ENCODE measurements at places on chromosomes 5 and 9.

GRCh38 chr9:104855807-104856206 is 72.1 kb downstream of the ABCA1 start:
- H3K4me3 ChIP-seq = no peak overlapping the region
- peak overlapping the region; percentile 71 for H3K27ac ChIP-seq
- no peak for DNase-seq
- peaks cover 11% of the 10 kb centered on the region for H3K36me3 ChIP-seq

DNA sequence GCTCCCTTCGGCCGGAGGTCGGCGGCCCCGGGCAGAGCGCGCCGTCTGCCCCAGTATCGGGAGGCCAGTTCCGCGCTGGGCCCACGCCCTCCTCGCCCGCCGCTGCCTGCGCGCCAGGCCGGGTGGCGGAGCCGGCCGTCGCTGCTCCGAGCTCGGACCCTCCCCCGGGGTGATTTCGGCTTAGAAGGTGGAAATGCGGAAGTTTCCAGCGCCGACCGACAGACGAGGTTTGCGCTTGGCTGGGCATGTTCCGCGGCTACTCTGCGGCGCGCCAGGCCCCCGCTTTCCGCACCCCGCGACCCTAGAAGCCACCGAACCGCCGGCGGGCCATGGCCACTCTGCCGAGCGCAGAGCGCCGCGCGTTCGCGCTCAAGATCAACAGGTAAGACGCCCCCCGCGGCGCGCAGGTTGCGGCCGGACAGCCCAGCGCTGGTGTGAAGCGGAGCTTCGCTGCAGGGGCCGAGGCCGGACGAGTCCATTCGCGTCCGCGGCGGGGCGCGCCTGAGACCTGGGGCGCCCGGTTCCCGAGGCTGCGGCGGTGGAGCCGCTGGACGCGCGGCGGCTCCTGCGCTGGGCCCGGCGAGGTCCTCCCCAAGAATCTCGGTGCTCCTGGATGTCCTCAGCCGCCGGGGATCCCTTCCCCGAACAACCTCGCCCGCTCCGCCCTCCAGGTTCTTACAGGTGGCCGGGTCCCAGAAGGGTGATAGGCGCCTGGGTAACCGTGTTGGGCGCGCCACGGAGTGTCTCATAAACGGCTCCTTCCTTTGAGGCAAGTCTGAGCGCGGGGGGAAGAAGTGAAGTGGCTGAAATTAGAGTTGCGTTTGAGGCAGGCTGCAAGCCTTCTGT is at the start of gene DOCK8:
DOCK8 (plus strand) TSS at position 218 of the 846 bp plus-strand sequence; CDS start at position 330, 112 bp downstream.
- H3K4me3 ChIP-seq = peak within 1 kb of the TSS; percentile 78
- peak within 1 kb of the TSS; percentile 88 for H3K27ac ChIP-seq
- H3K36me3 ChIP-seq = no peaks in the 10 kb centered on the region
- H3K27me3 ChIP-seq = peaks cover 14% of the 10 kb centered on the region

DNA sequence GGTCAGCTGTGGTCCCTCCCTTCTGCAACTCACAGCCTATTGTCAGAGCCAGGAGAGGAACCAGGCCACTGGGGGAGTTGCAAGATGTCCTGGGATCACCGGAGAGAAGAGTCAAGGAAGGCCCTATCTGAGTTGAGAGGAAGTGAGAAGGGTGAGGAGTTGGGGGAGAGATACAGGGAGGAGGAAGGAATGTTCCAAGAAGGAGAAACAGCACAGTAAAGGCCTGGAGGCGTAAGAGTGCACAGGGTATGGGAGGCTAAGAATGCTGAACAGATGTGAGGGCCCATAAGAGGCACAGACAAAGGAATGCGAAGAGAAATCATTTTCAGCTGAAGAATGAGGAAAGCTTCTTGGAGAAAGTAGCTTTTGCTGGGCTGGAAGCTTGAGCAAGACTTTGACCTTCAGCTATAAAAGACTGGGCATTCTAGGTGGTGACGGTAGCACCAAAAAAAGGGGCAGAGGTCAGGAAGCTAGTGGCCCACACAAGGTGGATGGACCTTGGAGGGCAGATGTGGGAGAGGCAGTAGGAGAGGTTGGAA is 21.6 kb upstream of the CSF1R start:
- peaks cover 10% of the 10 kb centered on the region for H3K27me3 ChIP-seq
- H3K27ac ChIP-seq = no peak overlapping the region
- H3K4me3 ChIP-seq = no peak overlapping the region
- H3K4me1 ChIP-seq = peaks cover 5% of the 10 kb centered on the region
- no peaks in the 10 kb centered on the region for H3K36me3 ChIP-seq

DNA sequence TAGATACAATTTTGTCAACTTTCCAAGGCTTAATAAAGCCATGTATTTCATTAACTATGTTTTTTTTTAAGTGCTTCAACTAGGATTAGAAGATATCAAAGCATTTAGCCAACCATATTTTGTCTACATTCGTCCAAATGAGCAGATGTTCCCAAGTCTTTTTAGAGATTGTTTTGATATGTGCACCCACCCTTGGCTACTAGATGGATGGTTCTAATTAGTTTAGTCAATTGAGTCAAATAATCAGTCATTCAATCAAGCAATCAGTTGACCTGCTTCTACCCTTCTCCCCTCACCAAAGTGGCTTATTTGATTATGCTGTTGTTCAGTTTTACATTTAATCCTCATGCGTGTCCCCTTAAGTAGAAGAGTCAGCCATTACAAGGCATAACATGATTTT is 319.5 kb upstream of the TNC start:
- H3K4me1 ChIP-seq = no peaks in the 10 kb centered on the region
- H3K27ac ChIP-seq = no peak overlapping the region
- H3K4me3 ChIP-seq = no peak overlapping the region
- no peak for DNase-seq
- no peaks in the 10 kb centered on the region for H3K36me3 ChIP-seq
- H3K27me3 ChIP-seq = no peaks in the 10 kb centered on the region

All from progenitor cell of endocrine pancreas (in vitro differentiated cells).